ENCODE measurements at places on chromosomes 16 and 17.

- DNase-seq: no peak
Measured at GRCh38 chr17:48095611-48096010, 5.7 kb downstream of the CBX1 start.

DNA sequence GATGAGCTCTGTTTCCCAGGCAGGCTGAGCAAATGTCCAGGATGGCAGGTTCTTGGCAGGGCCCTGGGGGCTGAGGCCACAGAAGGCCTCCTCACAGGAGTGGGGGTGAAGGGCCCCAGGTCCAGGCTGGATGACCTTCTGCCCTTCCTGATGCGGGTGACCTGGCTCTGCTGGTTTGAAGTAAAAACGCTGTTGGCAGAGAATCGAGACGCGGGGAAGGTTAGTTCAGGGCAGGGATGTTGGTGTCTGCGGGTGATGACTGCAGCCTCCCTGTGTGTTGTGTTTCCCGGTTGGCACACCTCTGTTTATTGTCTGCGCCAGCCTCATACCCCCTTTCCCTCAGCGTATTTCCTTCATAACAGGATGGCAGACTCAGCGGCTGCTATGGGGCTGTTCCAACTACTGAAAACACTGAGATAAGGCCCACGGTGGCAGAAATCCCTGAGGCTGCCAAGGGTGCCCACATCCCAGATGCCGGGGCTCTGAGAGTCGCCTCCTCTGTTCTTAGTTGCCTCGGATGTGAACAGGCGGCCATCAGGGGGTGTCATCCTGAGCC, 104.6 kb downstream of the METRNL start:
- no peak for DNase-seq

DNA sequence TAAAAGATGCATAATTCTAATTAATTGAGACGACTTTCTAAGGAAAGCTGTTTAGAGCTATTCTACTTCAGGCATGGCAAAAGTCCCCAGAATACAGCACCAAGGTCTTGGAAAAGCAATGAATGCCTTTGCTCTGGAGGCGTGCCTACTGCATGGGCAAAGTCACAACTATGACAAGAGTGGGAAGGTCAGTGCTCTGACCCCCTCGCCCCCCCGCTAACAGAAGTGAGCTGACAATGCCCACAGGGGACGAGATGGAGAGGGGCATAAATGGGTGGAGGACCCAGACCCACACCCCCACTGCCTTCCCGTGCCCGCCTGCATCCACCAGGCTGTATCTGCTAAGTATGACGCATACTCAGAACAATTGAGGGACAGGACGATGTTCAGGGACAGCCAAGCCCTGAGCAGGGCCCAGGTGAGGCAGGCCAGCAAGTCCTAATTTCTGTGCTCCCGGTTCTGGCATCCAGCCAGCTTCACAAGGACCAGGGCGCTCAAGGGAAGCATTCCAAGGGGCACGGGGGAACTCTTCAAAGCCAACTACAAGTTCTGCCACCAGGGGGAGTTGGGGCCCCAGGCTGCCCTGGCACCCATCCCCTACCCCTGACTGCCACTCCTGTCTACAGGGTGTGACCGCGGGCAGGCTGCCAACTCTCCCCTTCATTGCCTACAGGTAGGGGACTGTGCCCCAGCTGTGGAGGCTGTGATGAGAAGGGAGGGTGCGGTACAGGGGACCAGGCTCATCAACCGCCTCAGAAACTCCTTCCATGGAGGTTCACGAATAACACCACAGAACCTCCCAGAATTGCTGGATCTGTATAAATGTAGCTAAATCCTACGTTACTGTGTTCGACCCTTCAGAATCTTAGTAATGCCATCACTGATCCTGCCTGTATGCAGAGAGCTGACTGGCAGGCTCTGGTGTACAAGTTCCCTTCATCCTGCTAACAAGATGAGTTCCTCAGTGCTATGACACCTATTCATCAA, 20.8 kb downstream of the NPRL3 start:
- DNase-seq: no peak

GRCh38 chr16:30844346-30844670, 49.6 kb downstream of the BCL7C start:
- no peak for DNase-seq

All from muscle of arm (tissue), 14 donors.